ENCODE measurements at places on chromosomes 6 and 20. TPM values are rescaled to one million over a fixed set of nuclear protein-coding genes. Genes with fewer than 3 reads are reported as not detected.

GRCh38 chr6:55405474-55406235, 78.4 kb downstream of the GFRAL start:
- no peak for DNase-seq

DNA sequence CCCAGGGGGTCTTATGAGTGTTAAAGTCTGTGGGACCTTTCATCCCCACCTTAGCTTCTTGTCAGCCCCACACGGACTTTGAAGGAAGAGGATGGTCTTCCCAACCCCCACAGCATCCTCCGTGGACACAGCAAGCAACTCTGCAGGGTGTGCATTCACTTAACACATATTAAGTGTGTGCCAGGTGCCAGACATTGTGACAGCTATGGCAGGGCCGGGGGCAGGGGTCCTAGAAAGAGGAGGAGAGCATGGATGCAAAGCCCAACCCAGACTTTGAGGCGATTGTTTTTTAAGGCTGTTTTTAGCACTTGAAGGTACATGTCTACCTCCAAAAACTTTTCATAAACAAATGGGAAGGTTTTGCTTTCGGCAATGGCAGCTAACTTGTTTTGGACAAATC, 121.6 kb upstream of the KCNG1 start:
- no peak for DNase-seq

- no peak for DNase-seq
These were observed 18.3 kb downstream of the CCNC start for GRCh38 chr6:99550046-99550748.

DNA sequence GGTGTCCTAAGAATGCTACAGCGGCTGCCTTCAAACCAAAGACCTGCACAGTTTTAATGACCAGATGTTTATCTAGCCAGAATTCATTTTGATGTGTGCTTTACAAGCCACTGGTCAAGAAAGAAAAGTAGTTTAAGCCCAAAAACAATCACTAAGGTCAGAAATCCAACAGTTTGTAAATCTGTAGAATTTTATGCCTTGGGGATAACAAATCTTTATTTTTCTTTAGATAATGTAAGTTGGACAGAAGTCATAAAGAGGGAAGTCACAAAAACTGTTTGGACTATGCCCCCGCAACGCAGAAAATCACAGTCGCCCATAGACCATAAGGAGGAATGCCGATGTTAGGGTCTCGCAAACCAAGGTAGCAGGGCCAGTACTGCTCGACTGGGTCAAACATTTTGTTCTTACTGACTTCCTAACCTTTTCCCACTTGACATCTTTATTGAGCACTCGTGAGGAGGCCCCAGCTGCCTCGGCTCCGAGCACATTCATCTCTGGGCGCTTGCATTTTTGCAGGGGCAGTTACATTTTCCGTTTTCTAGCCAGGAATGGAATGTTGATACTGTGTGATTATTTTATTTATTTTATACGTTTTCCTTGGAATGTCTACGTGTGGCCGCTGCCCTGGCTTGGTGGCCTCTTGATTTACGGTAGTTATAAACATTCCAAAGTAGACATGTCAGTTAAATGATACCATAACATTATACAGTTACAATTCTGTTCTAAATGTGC, 56.7 kb upstream of the APCDD1L start:
- no peak for DNase-seq

- DNase-seq: no peak
These were observed 286.1 kb upstream of the FOXQ1 start for GRCh38 chr6:1025821-1026220.

DNA sequence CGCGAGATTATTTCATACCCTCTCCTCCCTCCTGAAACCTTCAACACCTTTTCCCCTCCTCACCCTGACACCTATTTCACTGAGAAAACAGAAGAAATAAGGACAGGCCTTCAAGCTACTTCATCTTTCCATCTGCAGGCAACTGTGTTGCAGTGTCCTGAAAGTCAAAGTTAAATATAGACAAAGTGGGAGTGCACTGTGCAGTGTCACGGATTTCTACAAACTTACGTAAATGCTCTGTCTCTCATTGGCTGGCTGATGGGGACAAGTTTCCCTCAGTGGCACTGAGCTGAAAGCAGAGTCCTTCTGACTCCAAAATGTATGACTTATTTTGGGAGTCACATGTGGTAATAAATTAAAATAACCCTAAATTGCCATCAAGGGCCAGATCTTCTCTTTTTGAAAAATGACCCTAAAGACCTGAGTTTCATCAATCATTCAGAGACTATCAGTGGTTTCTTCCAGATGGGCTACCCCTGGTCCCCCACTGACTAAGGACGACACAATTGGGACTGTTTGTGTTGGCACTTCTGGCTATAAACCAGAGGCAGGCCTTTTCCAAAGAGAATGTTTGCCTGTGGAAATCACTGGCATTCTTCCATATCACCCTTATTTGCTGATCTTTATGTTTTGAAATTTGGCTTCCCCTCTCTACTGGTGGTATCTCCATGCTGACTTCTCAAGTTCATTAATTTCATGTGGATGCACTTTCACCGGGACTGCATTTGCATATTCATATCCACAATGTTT, 21.6 kb downstream of the ALDH8A1 start:
- no peak for DNase-seq

DNA sequence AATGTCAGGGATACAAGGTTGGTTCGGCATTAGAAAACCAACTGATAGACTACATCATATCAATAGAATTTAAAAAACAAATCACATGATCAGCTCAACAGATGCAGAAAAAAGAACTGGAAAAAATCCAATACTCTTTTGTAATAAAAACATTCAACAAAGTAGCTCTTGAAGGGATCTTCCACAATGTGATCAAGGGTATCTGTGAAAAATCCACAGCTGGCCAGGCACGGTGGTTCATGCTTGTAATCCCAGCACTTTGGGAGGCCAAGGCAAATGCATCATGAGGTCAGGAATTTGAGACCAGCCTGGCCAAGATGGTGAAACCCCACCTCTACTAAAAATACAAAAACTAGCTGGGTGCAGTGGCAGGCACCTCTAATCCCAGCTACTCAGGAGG, 63.1 kb downstream of the ASCC3 start:
- no peak for DNase-seq

DNA sequence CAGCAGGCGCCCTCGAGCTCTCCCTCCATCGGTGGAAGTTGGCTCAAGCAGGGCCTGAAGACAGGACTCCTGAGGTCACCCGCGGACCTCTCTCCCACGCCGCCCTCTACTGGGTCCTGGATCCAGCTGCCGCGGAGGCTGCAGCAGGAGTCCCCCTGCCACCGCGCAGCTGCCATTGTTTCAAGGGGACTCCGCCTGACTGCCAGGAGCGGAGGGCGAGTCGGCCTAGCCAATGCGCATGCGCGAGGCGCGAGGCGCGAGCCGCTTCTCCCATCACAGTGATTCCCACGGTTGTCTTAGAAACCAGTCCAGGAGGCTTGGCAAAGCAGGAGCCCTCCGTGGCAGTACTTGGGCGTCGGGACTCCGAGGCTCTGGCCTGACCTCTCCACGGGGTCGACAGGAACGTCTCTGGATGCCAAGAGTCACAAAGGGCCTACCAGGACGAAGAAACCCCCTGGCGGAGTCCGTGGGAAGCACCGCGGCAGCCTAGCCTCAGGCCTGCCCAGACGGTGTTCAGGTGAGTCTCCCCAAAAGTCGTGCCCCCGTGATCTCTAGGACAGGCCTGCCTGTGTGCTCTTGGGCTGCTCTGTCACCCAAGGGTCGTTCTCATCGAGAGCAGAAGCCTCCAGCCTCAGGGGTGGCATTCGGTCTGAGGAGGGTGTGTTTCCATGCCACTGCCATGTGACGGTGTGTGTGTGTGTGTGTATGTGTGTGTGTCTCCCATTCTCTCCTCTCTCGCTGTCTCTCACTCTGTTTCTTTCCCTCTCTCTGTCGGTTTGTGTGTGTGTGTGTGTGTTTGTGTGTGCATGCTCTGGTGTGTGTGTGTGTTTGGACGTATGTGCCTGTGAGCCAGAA, 290.6 kb upstream of the ZNF337 start:
- DNase-seq: peak; percentile 39

DNA sequence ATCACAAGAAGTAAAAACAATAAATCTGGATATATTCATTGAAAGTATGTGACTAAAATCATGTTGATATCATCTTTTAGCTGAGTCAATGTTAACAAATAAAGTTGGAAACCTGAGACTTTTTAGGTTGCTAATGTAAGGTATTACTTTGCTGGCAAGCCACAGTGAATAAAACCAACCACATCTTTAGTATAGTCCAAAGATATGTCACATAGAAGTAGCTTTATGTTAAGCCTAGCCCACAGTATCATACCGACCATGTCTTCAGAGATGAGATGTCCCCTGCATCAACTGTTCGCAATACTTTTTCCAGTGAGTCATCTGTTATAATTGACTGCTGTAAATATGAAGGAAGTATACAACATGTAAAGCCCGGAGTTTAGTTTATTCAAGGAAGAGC, 107.6 kb upstream of the MCHR2 start:
- DNase-seq: no peak

FOXC1 gene
- total RNA-seq: 0.05 TPM

GRCh38 chr6:158972241-158973233, 27.5 kb downstream of the RSPH3 start:
- no peak for DNase-seq

- DNase-seq: no peak
These were observed 6.4 kb upstream of the MYT1 start for GRCh38 chr20:64157878-64158277.

PRND gene
- total RNA-seq: not detected

PPP1R16B gene
- total RNA-seq: 109 TPM

- DNase-seq: no peak
These were observed 17.5 kb upstream of the CHRNA4 start for GRCh38 chr20:63378626-63379025.

DNA sequence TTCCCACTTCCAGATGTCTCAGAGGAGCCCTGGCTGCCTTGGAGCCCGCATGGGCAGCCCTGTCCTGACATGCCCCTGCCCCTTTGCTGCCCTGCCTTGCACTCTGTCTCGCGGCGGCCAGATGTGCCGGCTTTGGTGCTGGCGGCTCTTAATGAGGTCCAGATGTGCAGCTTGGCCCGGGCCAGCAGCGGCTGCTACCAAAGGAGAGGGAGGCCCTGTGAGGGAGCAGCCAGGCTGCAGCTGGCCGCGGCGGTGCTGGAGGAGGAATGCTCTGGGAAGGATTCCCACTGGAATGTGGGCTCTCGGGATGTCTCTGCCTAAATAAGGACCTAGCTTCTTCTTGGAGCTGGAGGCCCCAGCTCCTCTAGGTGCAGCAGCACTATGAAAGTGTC, 72.4 kb downstream of the FGD2 start:
- DNase-seq: no peak

DNA sequence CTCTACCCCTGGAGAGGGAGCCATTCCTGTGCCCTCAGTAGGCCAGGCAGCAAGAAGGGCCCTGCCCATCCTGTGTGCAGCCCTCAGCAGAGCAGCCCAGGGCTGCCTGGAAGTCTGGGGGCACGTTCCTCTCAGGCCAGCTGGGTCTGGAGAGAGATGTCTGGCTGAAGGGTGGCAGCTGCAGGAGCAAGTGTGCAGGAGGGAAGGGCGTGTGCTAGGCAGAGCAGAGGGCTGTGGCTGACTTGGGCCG, 62.7 kb downstream of the NOL4L start:
- DNase-seq: no peak

DNA sequence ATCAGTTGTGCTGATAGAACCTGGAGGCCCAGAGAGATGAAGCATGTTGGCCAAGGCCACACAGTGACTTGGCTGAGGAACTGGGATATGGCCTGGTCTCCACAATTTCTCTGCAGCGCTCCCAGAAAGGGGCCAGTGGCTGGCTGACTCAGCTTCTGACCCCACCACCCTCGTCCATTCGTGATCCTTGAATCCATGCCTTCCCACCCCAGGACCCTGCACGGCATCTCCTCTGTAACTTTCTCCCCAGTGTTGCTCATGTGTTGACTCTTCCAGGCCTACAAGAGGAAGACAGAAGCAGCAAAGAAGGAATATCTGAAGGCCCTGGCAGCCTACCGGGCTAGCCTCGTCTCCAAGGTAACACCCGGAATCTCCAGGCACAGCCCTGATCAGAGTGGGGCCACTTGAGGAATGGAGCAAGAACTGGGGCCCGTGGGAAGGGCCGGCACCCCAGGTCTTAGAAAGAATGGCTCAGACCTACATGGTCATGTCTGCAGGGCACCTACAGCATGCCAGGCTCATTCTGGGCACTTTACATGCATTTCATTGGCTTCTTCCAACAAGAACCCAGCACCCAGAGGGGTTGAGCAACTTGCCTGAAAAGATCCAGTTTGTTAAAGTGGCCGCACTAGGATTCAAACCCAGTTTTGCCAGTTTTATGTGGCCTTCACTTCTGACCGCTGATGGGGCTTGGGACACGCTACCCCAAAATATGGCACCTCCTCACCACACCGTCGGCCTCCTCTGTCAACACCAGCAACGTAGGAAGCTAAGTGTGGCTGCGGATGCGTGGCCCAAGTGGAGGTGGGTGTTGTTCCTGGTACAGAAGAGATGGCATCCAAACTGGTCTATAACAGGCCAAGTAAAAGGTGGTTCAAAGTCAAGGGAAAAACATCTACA, 122.2 kb downstream of the JPH2 start:
- no peak for DNase-seq

NKX2-4 gene
- not detected for total RNA-seq

DNA sequence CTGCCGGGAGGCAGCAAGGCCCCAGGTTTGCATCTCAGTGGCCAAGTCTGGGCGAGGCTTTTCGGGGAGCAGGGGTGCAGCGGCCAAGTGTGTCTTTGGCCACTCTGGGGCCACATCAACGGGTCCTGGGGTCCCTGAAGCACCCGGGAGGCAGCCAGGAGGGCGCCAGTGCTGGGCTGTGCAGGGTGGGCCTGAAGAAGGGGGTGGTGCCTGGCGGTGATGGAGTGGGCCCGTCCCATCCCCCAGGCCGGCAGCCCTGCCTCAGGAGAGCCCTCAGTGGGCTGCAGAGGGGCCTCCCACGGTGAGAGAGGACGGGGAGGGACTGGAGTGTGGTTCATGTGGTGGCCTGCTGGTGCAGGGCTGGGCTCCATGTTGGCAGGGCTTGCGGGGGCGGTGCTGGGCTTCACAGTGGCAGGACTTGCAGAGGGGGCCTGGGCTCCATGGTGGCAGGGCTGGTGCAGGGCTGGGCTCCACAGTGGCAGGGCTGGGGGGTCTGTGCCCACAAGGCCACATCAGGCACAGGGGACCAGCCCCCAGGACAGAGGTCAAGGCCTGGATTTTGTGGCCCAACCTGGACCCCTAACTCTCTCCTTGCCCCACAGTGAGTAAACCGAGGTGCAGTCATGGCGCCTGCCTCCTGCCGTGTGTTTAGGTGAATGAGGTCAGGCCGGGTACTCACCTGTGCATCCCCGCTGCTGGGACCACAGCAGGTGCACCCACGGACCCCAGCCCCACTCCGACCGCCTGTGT, 10.5 kb upstream of the BHLHE23 start:
- no peak for DNase-seq

DNA sequence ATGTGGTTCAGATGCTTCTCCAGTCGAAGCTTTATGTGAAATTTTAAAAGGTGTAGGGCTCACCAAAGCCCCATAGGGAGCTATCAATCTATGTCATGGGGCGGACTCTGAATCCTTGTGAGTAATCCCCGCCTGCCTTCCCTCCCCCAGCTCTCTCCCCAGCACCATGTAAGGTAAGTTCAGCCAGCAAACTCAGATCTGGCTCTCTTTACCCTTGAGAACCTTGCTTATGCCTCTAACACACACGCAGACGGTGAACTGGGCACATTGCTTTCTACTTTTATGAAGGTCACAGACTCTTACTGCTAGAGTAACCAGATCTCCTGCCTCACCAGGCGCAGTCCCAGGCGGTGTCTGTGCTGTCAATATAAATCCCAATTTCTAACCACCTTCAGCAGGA, 82.6 kb upstream of the CNKSR3 start:
- no peak for DNase-seq

All from activated T-helper 2 cell treated with anti-CD3 and anti-CD28 coated beads, Interferon-gamma antibody, Interleukin-2, Interleukin-4, amounts not matched to agents 10 μg/mL and 5 μg/mL and 100 μg/mL, durations not matched to agents 14 hours and 24 hours and 36 hours (primary cell).